ENCODE measurements at places on chromosomes 7 and 10. TPM values are rescaled to one million over a fixed set of nuclear protein-coding genes. Genes with fewer than 3 reads are reported as not detected.

Gene DPYSL4
- total RNA-seq, result 3.1 TPM

Gene RPEL1
- not detected for total RNA-seq

Gene SEPTIN7
- total RNA-seq, result 193 TPM

DNA sequence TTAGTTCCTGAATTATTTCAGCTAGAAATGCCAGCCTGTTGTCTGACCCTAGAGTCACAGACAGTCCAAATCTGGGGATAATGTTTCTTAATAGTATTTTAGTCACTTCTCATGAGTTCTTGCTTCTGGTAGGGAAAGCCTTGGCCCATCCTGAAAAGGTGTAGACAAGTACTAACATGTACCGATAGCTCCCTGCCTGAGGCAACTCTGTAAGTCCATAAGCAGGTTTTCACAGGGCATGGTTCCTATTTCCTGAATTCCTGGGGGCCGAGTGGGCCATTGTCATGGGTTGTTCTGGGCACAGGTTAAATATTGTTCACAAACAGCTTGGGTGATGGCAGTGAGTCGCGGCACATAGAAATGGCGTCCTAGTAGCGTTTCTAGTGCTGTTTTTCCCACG is 3.1 kb upstream of the ZNF117 start:
- DNase-seq, result no peak
- no peak overlapping the region for H3K4me3 ChIP-seq
- H3K36me3 ChIP-seq, result no peaks in the 10 kb centered on the region
- no peaks in the 10 kb centered on the region for H3K27me3 ChIP-seq

- no peaks in the 10 kb centered on the region for H3K4me1 ChIP-seq
- no peak overlapping the region for H3K4me3 ChIP-seq
- H3K27ac ChIP-seq, result no peak overlapping the region
- no peaks in the 10 kb centered on the region for H3K36me3 ChIP-seq
- no peaks in the 10 kb centered on the region for H3K27me3 ChIP-seq
These were observed 54.4 kb downstream of the CACNB2 start for GRCh38 chr10:18194634-18195033.

All from tibial nerve (tissue), 4 donors.